ENCODE measurements at places on chromosomes 6 and 20.
A peak's percentile ranks its signal among the peaks of the same experiment; 100 is the strongest.

DNA sequence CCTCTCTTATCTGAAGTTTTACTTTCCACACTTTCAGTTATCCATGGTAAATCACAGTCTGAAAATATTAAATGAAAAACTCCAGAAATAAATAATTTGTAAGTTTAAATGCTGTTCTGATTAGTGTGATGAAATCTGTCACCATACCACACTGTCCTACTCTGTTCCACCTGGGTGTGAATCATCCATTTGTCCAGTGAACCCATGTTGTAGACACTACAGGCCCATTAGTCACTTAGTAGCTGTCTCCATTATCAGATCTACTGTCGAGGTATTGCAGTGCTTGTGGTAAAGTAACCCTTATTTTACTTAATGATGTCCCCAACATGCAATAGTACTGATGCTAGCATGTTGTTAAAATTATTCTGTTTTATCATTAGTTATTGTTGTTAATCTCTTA is 29.2 kb upstream of the MMS22L start:
- DNase-seq = no peak

DNA sequence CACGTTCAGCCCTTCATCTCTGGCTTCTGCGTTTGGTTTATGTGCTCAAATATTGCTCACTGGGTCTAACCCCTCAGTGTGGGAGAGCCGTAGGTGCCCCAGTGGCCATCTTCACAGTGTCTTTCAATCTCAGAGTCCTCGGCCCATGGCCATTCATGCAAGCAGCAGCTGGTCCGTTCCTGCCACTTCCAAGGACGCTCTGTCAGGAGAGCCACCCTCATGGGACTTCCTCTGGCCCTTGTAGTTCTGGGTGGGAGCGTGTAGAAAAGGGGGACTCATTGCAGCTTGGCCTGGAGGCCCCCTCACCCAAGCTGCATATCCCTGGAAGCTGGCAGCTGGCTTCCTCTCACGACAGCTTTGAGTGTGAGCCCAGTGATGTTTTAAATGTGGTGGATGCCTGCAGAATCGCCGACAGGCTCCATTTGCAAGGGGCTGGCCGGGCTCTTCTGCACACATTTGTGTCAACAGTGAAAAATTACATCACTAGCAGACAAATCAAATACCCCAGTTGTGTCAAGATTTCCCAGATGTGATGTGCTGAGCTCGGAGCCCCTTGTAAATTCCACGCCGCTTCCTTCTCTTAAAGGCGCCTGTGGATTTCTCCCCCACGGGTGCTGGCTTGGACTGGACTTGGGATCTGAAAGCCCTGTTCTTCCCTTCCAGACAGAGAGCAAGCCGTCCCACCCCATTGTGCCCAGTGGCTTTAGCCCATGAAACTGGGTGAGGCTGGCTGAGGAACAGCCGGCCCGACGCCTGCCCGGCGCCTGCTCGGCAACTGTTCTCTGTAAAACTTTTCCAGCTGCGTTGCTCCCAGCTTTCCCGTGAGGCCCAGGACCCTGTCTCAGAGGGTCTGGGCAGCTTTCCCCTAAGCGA is 360.1 kb downstream of the TAF4 start:
- no peak for DNase-seq

GRCh38 chr20:62968378-62969178 is 16.1 kb downstream of the SLC17A9 start:
- no peak for DNase-seq

- no peak for DNase-seq
Observed at GRCh38 chr6:166737261-166737660, 110.2 kb upstream of the RPS6KA2 start.

GRCh38 chr20:57006411-57007170 is 259.9 kb downstream of the BMP7 start:
- no peak for DNase-seq

GRCh38 chr6:12266571-12266970 is 23.6 kb upstream of the EDN1 start:
- no peak for DNase-seq

- DNase-seq = no peak
Observed at GRCh38 chr20:63061051-63061770, 54.4 kb upstream of the BHLHE23 start.

DNA sequence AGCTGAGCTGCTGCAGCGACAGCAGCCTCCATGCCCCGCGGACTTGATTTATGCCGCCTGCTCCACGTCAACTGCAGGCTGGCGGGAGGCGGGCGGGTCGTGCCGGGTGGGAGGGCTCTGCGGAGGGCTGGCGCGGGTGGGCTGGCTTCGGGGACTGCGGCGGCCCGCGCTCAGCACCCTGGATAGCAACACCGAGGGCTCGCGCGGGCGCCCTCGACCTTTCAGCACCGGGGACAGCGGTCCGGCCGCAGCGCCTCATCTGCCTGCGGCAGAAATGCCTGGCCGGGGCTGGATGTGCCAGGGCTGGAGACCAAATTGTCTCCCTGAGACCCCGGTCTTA is 792 bp downstream of the SNAP25 start:
- peak; percentile 40 for DNase-seq

- no peak for DNase-seq
Observed at GRCh38 chr20:77231-77630, 10.2 kb upstream of the DEFB125 start.

GRCh38 chr20:44580581-44581268 is 1.7 kb upstream of the PKIG start:
- no peak for DNase-seq

DNA sequence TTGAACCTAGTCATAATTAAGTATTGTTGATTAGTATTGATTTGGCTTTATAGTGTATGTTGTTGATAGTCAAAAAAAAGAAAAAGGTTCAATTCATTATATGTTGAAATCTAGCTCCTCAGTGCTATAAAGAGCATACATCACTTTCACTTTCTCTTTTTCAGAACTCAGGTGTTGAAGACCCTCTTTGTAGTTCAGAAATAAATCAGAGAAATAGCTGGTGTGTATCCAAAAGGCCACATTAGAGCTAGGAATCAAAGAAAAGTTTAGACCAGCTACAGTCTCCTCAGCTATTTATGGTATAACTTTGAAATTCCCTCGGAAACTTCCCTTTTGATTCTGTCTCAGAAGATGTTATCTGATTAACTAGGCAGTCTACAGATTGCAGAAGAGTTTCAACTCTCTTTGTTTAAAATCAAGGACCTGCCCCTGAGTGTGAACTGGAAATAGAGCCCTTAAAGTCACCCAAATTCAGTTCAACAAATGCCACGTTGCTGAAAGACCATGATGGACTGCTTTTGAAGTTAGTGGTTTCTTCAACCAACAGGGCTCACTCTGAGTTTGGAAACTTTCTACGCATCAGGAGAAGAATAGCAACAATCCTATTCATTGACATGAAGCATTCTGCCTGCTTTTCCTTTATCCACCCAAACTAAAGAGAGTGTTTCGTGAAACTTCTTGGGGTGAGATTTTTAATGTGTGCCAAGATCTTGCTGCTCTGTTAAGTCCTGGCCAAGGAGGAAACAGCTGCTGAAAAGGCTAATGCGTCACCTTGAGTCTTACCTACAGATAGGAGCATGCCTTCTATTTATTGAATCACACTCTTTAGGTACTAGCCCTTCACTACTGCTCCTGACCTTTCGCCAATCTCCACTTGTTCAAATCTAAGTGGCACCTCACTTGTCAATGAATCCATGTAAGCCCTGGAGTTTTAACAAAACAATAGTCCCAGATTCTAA is 111.7 kb downstream of the TNFRSF21 start:
- DNase-seq = no peak

GRCh38 chr6:47235964-47236760 is 73.5 kb downstream of the TNFRSF21 start:
- no peak for DNase-seq

GRCh38 chr6:7680393-7681075 is 45.4 kb upstream of the BMP6 start:
- DNase-seq = no peak

- DNase-seq = no peak
Observed at GRCh38 chr6:137496368-137496767, 2.2 kb upstream of the OLIG3 start.

DNA sequence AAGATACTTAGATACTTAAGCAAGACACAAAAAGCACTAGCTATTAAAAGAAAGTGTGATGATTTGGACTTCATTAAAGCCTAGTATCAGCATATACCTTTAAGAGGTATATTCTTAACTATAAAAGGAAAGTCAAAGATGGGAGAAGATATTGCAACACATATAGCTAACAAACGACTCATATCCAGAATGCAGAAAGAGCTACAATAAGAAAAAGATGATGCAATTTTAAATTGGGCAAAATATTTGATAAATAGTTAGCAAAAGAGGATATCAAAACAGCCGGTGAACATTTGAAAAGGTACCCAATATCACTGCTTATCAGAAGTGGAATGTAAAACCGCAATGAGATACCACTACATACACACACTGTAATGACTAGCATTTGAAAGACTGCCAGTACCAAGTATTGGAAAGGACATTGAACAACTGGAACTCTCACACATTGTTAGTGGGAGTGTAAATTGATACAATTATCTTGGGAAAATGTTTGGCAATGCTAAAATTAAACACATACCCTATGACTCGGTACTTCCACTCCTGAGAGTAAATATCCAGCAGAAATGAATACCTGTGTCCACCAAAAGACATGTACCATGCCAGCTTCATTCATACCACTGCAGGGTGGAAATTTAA is 25.7 kb downstream of the MUC22 start:
- DNase-seq = no peak

- no peak for DNase-seq
Observed at GRCh38 chr6:130204322-130204721, 18.4 kb downstream of the SAMD3 start.

DNA sequence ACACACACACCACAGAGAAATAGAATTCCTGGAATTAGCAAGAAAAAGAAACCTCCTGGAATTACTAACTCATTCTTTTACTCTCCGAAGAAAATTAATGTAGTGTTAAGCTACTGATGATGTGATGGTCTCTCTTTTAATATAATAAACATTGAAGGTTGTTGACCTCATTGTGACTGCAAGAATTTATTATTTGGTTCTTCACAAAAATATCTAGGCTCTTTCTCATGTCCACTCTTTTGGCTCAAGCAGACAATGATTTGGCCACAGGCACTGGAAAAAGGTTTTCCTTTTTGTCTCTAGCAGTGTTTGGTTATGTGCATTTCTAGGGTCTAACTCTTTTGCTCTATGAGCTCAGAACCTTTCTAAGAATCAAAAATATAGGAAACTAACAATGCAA is 811.9 kb downstream of the TENT5A start:
- no peak for DNase-seq

GRCh38 chr6:147190556-147190955 is 13.7 kb upstream of the STXBP5 start:
- no peak for DNase-seq

DNA sequence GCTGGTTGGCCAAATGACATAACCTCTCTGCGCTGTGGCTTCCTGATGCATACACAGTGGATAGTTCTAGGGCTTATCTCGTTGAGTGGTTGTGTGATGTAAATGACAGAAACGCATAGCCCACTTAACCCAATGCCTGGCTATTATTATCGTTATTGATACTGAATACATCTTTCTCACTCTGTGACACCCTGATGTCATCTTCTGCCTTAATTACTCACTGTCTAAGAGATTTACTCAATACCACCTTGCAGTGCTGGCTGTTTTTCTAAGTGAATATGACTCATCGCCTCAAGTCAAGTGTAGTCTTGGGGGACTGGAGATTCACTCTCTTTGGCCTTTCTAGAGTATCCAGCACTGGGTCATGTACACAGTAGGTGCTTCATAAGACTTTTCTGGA is 73.6 kb downstream of the NDUFAF5 start:
- DNase-seq = no peak

GRCh38 chr6:37566111-37566949 is 66.6 kb upstream of the CCDC167 start:
- DNase-seq = peak; percentile 63

- no peak for DNase-seq
Observed at GRCh38 chr6:150720774-150721233, 121.1 kb downstream of the PLEKHG1 start.

DNA sequence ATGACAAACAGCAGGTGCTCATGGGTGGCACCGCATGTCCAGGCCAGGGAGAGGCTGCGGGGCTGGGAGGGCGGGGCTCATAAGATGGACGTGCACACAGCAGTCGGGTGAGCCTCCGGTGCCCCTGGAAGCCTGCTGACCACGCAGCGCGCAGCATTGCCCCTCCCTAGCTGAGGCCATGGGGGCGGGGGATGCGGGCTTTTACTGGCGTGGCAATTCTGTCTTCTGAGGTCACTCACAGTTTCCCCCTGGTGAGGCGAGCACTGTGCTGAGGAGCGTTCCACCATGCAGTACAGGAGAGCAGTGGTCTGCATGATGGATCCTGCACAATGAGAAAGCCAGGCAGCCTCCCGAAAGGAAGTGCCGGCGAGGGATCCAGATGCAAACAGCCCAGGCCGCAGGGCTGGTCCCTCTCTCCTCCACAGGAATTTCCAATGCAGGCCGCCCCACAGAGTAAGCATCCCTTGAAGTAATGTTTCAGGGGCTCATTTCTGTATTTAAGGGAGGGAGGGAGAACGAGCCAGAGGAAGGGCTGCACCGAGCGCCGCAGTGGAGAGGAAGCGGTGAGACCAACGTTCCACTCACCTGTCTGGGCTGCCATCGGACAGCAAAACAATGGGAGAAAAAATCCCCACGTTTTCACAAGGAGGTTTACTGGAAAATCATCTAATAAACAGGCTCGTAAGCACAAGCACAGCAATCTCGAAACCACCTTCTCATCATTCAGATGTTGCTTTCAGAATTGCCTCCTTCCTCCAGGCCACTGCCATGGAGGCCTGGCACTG is 56.0 kb downstream of the IRF4 start:
- DNase-seq = peak; percentile 18

DNA sequence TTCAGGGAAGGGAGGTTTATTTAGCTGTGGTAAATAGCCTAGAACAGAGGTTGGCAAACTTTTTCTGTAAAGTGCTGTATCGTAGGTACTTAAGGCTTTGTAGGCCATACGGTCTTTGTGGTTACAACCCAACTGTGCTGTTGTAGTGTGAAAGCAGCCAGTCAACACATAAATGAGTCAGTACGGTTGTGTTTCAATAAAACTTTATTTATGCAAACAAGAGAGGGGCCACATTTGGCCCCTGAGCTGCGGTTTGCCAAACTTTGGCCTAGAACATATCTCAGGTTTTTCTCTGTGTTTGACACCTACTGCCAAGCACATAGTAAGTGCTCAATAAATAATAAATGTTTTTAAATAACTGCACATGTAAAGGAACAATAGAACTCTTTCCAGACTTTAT is 102.2 kb downstream of the RNF144B start:
- no peak for DNase-seq

- DNase-seq = no peak
Observed at GRCh38 chr6:153074761-153075160, 56.3 kb downstream of the RGS17 start.

GRCh38 chr6:117477988-117478852 is 4.3 kb upstream of the DCBLD1 start:
- DNase-seq = peak; percentile 37

- no peak for DNase-seq
Observed at GRCh38 chr20:8244637-8245036, 112.6 kb downstream of the PLCB1 start.

GRCh38 chr6:169335301-169335700 is 81.7 kb upstream of the THBS2 start:
- no peak for DNase-seq

Data from CD4-positive, alpha-beta T cell treated with Interleukin-4 for 4 hours (primary cell).